ENCODE measurements at places on chromosomes 12 and 14. TPM values are rescaled to one million over a fixed set of nuclear protein-coding genes. Genes with fewer than 3 reads are reported as not detected.

Gene RNF212B
- not detected for total RNA-seq

Gene MYO1H
- total RNA-seq, result 0.10 TPM

Gene PRR4
- 3.9 TPM for total RNA-seq

Gene MYO1A
- total RNA-seq, result 1.3 TPM

DNA sequence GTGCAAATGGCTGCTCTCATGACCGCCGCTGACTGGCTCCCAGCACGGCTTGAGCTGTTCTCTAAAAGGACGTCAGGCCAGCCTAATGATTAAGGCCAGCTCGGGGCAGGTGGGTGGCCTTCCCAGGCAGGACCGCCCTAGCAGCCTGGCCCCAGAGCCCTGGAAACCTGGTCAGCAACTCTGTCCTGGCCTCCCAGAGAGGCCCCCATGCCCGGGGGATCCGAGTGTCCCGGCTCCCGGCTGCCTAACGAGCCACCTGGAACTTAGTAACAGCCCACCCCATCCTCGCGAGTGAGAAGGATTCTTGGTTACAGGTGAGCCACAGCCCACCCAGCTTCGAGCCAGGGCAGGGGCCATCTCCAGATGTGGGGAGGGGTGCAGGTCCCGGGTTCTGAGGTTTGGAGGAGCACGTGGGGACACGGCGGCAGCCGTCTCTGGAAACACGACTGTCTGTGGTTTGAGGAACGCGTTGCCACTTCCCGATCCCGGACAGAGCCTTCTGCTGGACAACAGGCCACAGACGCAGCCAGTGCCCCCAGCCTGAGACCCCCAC lies 73.8 kb upstream of the FBRSL1 start:
- no peak for DNase-seq

GRCh38 chr14:42141328-42141727 lies 534.7 kb downstream of the LRFN5 start:
- DNase-seq, result no peak

DNA sequence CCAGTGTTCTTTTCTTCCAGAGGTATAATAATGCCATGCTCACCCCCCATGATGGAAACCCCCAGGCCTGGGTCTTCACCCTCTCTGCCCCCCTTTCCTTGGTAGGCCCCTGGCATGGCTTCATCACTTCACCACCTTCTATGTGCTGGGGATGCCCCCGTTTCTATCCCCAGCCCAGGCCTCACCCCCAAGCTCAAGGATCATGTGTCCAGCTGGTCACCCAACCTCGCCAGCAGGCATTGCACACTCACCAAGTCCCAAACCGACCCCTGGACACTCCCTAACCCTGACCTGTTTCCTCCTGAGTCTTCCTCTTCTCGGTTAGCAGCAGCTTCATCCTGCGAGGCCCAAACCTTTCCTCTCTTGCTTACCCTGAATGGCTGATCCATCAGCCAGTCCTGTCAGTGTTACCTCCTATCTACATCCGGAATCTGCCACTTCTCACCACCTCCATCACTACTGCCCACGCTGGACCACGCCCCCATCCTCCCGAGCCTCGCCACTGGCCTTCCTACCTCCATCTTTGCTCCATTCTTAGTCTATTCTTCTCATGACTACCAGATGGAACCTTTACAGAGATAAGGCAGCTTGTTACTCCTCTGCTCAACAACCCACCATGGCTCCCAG lies 69.0 kb downstream of the MVK start:
- DNase-seq, result no peak

- DNase-seq, result no peak
These were observed 21.6 kb downstream of the MRPS35 start for GRCh38 chr12:27732281-27732680.

DNA sequence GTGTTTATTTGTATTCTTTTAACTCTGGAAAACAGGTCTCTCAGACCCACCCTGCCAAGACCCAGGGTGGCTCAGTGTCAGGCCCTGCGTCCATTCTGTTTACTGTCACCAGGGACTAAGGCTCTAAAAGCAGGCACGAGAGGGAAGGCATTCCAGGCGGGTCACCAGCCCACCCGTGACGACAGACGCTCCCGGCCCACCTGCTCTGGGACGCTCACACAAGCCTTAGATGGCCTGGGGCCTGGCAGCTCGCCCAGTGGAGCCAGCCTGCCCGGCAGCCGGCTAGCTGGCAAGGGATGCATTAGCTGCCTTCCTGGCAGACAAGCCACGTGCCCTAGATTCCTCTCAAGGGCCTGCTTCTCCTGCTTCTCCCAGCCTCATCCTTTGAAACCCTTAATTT lies 9.2 kb upstream of the NUAK1 start:
- peak; percentile 94 for DNase-seq
